ENCODE measurements at places on chromosomes 5 and 9. TPM values are rescaled to one million over a fixed set of nuclear protein-coding genes. Genes with fewer than 3 reads are reported as not detected.

- H3K27ac ChIP-seq = no peak overlapping the region
- H3K27me3 ChIP-seq = peaks cover 5% of the 10 kb centered on the region
- no peaks in the 10 kb centered on the region for H3K36me3 ChIP-seq
- H3K4me1 ChIP-seq = no peaks in the 10 kb centered on the region
- H3K4me3 ChIP-seq = no peak overlapping the region
- DNase-seq = no peak
Measured at GRCh38 chr5:10987925-10988504, 227.0 kb upstream of the DAP start.

GRCh38 chr5:116858705-116859333 is 284.2 kb upstream of the SEMA6A start:
- H3K36me3 ChIP-seq = no peaks in the 10 kb centered on the region
- no peaks in the 10 kb centered on the region for H3K27me3 ChIP-seq
- DNase-seq = no peak
- no peak overlapping the region for H3K4me3 ChIP-seq

DNA sequence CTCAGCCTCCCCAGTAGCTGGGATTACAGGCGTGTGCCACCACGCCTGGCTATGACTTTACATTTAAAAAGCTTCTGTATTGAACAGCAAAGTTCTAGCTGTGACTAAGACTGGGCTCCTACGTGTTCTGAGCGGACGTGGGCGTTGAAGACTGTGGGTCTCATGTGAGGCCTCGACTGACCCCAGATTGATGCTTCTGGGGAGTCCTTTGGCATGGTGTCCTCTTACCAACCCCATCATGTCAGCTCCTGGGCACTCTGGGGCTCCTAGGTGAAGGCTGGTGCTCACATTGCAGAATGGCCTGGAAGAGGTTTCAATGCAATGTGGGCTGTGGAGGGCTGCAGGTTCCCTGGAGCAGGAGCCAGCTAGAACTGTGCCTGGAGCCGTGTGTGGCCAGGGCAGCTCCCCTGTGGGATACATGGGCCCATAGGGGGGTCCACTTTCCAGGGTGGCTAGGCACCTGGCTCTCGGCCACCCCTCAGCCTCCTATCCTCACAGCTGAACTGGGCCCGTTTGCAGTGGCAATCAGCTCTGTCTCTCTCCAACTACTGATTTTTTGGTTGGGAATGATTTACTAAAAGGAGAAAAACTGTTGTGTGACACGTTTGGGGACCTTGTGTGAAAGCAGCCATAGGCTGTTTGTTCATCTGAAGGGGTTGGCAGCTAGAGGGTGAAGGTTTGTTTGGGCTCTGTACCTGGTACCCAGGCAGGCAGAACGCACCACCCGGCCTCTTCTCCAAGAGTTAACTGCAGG is 29.7 kb downstream of the SLC25A25 start:
- DNase-seq = no peak
- H3K4me1 ChIP-seq = peaks cover 64% of the 10 kb centered on the region

- no peaks in the 10 kb centered on the region for H3K4me1 ChIP-seq
- H3K36me3 ChIP-seq = no peaks in the 10 kb centered on the region
- no peak overlapping the region for H3K27ac ChIP-seq
- H3K27me3 ChIP-seq = peaks cover 4% of the 10 kb centered on the region
- DNase-seq = no peak
- H3K4me3 ChIP-seq = no peak overlapping the region
Measured at GRCh38 chr5:169777159-169777558, 140.1 kb downstream of the DOCK2 start.

DNA sequence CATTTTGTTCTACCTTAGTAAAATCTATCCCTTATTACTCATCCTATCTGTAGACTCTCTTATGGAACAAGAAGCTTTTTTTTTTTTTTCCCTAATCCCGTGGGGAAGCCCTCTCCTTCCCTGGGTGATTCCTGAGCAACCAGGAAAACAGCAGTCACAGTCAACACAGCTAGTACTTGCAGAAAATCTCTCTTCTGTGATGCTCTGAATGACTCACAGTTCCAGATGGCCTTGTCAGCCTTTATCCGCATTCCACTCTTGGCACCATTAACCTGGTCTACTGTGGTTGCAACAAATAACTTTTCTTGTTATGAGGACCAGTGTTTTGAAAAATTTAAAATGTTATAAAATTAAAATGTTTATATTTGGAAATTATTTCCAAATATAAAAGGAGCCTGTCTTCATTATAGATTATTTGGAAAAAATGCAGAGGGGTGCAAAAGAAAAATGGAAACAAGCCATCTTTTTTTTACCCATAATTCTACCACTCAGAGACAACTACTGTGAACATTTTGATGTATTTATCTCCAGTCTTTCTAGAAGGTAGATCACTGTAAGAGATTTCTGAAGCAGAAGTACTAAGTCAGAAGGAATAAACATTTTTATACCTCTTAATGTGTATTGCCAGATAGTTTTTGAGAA is 486.7 kb downstream of the RAB3C start:
- H3K36me3 ChIP-seq = no peaks in the 10 kb centered on the region
- no peaks in the 10 kb centered on the region for H3K4me1 ChIP-seq
- DNase-seq = no peak
- H3K27ac ChIP-seq = no peak overlapping the region
- no peak overlapping the region for H3K4me3 ChIP-seq

DNA sequence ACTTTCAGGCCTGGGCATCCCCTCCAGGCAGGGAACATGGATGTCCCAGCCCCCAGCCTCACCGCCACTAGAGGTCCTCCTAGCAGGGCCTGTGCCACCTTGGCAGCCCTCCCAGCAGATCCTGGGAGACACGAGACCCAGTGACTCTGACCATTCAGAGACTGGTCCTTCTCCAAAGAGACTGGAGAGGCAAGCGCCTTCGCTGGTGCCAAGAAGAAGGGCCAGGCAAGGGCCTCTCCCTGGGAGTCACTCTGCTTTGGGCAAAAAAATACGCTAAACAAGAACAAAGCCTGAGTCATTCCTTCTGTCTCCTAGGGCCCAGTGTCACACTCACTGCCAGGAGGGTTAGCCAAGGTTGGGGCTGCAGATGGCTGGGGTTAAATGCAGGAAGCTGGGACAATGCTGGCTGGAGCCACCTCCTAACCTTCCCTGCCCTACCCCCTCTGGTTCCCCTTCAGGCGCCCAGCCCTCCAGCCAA is 35.3 kb upstream of the SMIM23 start:
- no peaks in the 10 kb centered on the region for H3K27me3 ChIP-seq
- H3K36me3 ChIP-seq = no peaks in the 10 kb centered on the region
- H3K4me1 ChIP-seq = no peaks in the 10 kb centered on the region
- DNase-seq = peak; percentile 33
- H3K27ac ChIP-seq = peak overlapping the region; percentile 50
- H3K4me3 ChIP-seq = no peak overlapping the region

The PPP3R2 gene
- not detected for total RNA-seq

- H3K4me1 ChIP-seq = no peaks in the 10 kb centered on the region
- H3K27ac ChIP-seq = no peak overlapping the region
- DNase-seq = no peak
- H3K4me3 ChIP-seq = no peak overlapping the region
- H3K27me3 ChIP-seq = peaks cover 2% of the 10 kb centered on the region
- no peaks in the 10 kb centered on the region for H3K36me3 ChIP-seq
Measured at GRCh38 chr5:11378461-11378860, 525.8 kb downstream of the CTNND2 start.

The SMARCA2 gene
- total RNA-seq = 140 TPM

DNA sequence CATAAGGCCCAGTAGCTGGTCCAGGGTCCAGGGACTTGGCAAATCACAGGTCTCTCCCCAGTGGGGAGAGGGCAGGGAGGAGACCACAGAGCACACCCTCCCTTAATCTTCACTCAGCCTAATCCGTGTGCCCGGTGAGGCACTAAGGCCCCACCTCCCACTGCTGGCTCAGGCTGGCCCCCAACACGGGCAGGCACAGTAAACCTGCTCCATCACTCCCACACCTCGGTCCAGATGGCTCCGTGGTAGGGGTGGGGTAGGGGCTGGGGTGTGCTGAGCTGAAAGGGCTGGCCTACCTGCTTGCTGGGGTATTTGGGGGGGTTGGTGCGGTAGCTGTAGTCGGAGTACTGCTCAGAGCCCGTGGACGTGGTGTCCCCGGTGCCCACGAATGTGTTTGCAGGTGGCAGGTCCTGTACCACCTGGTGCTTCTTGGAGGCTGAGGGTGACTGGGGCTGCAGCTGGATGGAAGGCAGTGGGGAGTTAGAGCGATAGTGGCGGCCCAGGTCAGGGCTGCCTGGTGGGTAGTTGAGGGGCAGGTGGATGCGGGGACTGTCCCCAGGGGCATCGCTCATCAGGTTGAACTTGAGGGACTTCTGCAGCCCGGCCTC is 15.2 kb downstream of the PCDH1 start:
- H3K27me3 ChIP-seq = no peaks in the 10 kb centered on the region
- no peak overlapping the region for H3K4me3 ChIP-seq
- peaks cover 40% of the 10 kb centered on the region for H3K36me3 ChIP-seq
- no peaks in the 10 kb centered on the region for H3K4me1 ChIP-seq

- H3K4me3 ChIP-seq = no peak overlapping the region
- no peaks in the 10 kb centered on the region for H3K27me3 ChIP-seq
- DNase-seq = peak; percentile 41
- H3K36me3 ChIP-seq = no peaks in the 10 kb centered on the region
- peak overlapping the region; percentile 86 for H3K27ac ChIP-seq
- peaks cover 6% of the 10 kb centered on the region for H3K4me1 ChIP-seq
Measured at GRCh38 chr5:88785746-88786565, 97.0 kb downstream of the MEF2C start.

DNA sequence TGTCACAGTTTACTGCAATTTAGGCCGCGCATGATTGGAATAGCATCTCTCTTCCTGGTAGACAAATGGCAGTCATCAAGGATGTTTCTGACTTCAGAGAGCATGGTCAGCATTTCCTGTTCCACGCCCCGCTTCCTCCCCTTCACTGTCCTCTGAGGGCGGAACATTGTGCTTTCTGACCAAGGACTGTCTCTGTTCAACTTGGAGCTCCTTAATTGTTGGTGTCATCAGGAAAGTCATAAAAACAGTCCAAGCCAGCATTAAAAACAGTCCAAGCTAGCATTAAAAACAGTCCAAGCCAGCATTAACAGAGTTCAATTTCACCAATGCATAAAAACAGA is 301.3 kb upstream of the IRX4 start:
- no peak overlapping the region for H3K4me3 ChIP-seq
- H3K36me3 ChIP-seq = no peaks in the 10 kb centered on the region
- H3K27me3 ChIP-seq = no peaks in the 10 kb centered on the region
- no peaks in the 10 kb centered on the region for H3K4me1 ChIP-seq
- H3K27ac ChIP-seq = no peak overlapping the region
- no peak for DNase-seq

Data from tibial nerve (tissue), 4 donors.